ENCODE measurements at places on chromosomes 6 and 20.

GRCh38 chr20:48463916-48464315, 363.9 kb downstream of the PREX1 start:
- no peak for DNase-seq

GRCh38 chr20:51542033-51542570, 417 bp downstream of the NFATC2 start:
- DNase-seq: peak; percentile 83

GRCh38 chr6:56868687-56869086, 86.2 kb upstream of the BEND6 start:
- no peak for DNase-seq

GRCh38 chr6:99288668-99289067, 60.8 kb downstream of the FAXC start:
- no peak for DNase-seq

- no peak for DNase-seq
Observed at GRCh38 chr6:91173186-91173585, 586.3 kb upstream of the MAP3K7 start.

DNA sequence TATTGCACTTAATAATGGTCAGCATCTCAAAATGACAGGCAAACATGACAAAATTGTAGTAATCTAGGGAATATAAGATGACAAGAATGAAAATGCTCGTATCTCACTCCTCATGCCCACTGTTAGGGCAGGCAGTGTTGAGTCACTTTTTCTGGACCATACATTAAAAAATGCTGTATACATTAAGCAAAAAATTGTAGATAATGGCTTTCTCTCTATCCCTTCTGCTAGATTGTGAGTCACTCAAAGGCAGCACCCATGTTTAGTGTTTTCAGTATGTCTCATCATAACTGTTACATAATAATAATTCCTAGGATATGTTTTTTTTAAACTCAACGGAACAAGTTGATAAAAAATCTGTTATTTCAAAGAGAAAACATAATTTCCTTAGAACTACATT, 199.3 kb downstream of the TENT5A start:
- DNase-seq: no peak

- no peak for DNase-seq
Observed at GRCh38 chr6:113989675-113990074, 18.7 kb upstream of the HDAC2 start.

- DNase-seq: no peak
Observed at GRCh38 chr6:3610921-3611320, 140.6 kb downstream of the PXDC1 start.

DNA sequence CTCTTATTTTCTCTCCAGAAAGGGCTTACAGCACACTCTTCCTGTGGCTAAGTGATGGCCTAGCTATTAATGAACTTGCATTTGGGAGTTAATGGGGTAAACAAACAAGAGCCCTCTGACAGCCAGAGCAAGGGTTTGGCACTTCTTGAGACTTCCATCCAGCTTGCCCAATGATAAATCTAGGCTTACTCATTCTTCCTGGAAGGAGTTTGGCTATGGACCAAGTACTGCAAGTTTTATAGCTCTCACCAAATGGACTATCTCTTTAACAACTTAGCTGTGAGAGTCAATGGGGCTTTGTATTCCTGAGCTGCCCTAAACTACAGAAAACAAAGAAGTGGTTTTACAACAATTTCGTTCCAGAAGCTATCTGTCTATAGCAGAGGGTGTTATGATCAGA, 16.7 kb upstream of the PI3 start:
- DNase-seq: no peak

DNA sequence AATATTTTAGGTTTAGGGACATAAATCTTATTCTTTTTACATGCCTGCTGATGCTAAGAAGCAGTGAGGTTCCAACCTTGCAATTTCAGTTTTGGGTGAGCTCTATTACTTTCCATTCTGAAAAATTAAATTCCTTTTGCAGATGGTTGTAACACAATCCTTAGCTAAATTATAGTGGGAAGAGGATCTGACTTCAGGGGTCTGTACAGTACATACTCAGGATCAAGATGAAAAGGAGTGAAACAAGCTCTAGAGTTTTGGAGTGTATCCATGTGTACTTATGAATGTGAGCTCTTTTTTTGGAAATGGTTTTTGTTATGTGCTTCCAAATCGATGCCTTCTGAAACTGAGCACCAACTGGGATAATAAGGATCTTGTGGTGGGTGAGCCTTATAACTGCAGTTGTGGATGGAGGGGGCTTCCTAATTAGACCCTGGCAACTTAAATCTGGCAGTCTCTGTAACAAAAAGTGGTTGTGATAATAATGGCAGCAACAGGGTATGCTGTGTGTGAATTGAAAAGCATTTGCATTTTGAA, 218.8 kb upstream of the MAP3K7 start:
- no peak for DNase-seq
